Activated CD4-positive, alpha-beta T cell treated with anti-CD3 and anti-CD28 coated beads for 48 hours (primary cell): ENCODE measurements at places on chromosomes 2 and 18.

- DNase-seq = no peak
These were observed 38.1 kb upstream of the NTSR2 start for GRCh38 chr2:11708106-11708505.

DNA sequence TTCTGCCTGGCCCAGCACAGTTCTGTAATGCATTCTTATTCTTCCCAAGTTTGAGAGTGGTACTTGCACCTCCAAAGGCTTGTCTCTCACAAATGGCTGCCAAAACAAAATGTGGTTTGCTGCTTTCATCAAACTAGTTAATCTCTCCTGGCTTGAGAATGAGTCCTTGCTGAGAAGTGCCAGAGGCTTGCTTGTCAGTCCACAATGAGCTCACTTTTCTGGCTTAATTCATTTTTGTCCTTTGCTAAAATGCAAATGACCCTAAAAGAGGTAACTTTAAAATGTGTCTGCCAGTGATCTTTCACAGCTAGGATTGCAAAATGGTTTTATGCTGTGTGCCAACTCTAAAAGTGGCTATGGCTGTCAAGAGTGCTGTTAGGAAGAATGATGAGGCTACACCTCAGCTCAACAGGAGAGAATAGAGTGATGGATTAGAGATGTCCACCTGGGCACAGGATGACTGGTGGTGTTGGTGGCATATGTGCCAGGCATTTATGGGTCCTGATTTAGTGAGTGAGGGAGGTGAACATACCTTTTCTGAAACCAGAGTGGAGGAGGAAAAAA is 291.2 kb upstream of the HNMT start:
- DNase-seq = no peak

GRCh38 chr2:881204-881918 is 69.3 kb upstream of the SNTG2 start:
- DNase-seq = no peak

GRCh38 chr18:58335223-58335622 is 291.2 kb downstream of the NEDD4L start:
- no peak for DNase-seq

GRCh38 chr2:179393481-179393880 is 128.8 kb upstream of the SESTD1 start:
- DNase-seq = no peak

DNA sequence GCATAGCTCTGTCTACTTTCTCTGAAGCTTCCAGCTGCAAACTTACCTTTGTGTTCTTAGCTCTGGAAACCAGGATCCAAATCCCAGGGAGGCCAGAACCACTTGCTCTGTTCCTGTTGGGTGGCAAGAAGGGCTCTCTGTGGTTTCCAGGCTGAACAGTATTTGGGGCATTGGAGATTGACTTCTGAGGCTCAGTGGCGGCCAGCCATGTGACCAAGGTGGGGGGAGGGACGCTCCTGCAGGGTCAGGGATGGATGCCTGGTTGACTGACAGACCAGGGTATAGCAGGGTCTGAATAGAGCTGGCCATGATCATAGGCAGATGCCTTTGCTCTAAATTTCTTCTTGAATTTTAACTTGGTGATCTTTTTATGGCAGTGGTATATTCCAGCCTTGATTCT is 15.1 kb downstream of the SLC4A5 start:
- no peak for DNase-seq

DNA sequence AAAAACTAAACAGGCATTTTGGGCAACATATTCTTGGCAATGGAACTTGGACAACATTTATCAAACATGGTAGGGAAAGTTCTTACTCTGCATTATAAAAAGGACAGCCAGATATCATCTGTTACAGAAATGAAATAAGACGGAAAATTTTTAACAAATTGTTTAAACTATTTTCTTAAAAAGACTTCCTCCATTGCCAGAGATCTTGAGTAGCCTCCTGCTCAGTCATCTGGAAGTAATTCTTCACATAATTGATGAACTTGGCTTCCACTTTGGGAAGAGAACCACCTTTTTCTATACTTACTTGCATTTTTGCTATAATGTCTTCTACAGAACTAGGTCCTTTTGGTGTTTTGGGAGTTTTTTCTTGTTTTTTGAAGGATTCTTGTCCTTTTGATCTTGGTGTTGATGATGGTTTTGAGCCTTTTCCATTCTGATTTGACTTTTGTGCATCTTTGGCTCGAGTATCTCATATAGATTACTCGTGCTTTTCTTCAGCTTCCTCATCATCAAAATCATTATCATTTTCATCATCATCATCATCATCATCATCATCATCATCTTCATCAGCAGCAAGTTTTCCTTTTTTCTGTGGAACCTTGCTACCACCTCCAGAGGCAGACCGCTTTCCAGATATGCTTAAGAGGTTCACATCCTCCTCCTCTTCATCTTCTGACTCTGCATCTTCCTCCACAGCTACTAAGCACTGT is 66.2 kb downstream of the CD28 start:
- no peak for DNase-seq

DNA sequence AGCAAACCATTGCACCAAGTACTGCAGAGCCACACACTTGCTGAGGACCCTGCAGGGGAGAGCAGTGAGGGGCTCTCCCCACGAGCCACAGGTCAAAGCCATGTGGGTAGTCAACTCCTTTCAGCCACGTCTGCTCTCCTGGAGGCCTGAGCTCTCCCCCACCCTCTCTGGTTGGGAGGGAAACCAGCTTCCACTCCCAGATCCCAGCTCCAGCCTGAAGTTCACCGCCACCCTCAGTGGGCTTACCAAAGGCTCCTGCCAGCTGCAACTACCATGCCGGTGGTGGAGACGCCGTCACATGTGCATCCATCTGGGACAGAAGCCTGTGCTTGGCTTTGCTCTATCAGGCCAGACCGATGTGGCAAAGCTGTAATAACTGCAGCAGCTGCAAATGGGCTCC is 521.5 kb upstream of the RAB6C start:
- DNase-seq = no peak

- no peak for DNase-seq
These were observed 322.3 kb downstream of the TSN start for GRCh38 chr2:122077771-122078170.

DNA sequence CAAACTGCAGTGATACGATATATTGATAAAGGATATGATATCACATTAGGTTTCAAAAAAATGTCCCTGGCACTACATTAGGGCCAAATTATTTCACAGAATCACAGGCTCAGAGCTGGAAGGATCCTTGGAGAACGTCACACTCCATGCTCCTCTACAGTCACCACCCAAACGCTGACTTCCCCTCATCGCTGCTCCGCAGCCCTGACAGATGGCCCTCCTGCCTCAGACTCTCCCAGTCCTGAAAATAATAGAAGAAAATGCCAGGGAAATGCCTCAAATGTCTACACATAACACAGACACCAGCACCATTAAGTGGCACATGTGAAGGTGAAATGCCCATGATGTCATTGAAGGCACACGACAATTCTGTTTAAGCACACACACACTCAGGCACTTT is 72.0 kb downstream of the ZNF521 start:
- no peak for DNase-seq

DNA sequence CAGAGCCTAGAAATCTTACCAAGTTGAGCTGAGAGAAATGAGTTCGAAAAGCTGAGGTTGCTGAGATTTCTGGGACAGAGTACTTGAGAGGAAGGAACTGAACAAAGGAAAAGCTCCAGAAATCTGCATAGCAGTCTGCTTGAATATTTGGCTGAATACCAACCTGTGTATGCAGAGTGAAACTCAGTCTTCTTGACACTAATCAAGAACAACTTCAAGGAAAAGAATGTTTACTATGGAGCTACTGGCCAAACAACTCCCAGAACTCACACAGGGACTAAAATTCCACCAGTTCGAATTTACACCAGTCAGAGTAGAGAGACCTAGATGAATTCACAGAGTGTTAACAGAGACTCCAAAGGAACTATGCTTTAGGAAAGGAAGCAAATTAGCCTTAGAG is 66.5 kb downstream of the USP37 start:
- DNase-seq = no peak

- no peak for DNase-seq
These were observed 139.5 kb upstream of the GAREM1 start for GRCh38 chr18:32610176-32610575.

DNA sequence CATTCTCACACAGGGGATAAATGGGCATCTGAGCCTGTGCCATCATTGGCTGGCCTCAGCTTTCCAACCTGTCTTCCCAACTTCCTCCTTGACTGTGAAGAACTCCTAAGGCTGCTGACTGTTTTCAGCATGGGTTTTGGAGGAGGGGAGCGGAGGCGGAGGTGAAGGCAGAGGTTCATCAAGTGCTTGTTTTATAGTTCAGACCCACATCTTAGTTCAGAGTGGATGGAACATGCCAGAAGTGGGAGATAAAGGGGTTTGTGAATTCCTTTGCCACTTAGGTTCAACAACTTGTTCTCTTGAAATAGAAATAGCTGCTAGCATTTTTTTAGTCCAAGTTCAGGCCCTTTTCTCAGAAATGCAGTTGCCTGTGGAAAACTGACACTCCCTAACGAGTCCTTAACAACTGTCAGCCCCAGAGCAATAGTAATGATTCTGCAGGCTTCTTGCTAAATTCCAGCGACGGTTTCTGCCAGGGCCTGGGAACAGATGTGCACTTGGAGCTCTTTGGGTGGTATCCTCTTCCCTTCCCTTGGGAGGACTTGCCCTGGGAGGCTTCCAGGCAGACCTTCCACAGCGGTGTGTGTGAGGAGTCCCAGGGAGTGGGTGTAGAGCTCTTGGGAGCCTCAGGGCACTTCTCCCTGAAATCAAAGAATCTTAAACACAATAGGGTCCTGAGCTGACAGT is 30.1 kb upstream of the ITGA6 start:
- no peak for DNase-seq
